ENCODE measurements at places on chromosomes 5 and 9. TPM values are rescaled to one million over a fixed set of nuclear protein-coding genes. Genes with fewer than 3 reads are reported as not detected.

The CARD6 gene
- polyA plus RNA-seq: 0.32 TPM

The CYSRT1 gene
- polyA plus RNA-seq: 3.2 TPM

The LCN10 gene
- polyA plus RNA-seq: 0.74 TPM

The CETN3 gene
- polyA plus RNA-seq: 100 TPM

The TMC1 gene
- 0.42 TPM for polyA plus RNA-seq

Data from GM23338 (cell line).